ENCODE measurements at places on chromosomes 2 and 18.

- no peak for DNase-seq
Observed at GRCh38 chr18:55699233-55699765, 111.3 kb upstream of the TCF4 start.

DNA sequence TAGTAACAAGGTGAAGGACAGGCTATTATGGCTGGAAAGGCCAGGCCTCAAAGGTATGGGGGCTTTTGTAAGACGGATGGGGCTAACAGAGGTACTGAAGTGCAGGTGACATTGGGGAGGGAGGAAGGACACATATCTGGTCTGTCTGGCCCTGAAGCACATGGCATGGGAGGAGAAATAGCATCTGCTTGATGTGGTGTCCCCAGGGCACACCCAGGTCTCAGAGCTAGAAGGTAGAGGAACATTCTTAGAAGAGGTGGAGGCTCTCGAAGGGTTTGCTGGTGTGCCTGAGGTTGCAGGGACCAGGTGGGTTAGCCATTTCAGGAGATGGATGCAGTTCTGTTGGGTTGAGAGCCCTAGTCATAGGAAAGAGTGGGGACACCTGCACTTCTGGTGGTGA, 9.5 kb downstream of the RALB start:
- DNase-seq, result no peak

DNA sequence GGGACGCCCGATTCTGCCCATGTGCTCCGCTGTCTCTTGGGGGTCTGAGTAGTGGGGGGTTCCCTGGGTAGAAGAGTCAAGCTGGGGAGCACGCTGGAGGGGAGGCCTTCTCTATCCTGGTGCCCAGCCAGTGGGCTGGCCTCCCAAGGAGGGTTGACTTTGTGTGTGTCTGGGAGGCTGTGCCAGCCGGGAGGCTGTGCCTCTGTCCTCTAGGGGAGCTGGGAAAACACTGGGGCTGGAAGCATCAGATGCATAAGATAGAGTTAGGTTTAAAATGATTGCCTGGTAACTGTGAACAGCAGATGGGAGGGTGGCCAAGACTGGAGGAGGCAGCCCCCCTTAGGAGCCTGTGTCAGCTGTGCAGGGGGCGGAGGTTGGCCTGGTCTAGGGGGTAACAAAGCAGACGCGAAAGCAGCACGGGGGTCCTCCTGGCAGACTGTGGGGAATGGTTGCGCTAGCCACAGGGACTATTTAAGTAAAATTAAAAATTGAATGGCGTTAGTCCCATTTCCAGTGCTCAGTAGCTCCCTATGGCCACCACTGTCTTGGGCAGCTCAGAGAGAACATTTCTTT, 1.3 kb downstream of the ING5 start:
- no peak for DNase-seq

- no peak for DNase-seq
Observed at GRCh38 chr2:224263571-224264043, 138.3 kb downstream of the FAM124B start.

DNA sequence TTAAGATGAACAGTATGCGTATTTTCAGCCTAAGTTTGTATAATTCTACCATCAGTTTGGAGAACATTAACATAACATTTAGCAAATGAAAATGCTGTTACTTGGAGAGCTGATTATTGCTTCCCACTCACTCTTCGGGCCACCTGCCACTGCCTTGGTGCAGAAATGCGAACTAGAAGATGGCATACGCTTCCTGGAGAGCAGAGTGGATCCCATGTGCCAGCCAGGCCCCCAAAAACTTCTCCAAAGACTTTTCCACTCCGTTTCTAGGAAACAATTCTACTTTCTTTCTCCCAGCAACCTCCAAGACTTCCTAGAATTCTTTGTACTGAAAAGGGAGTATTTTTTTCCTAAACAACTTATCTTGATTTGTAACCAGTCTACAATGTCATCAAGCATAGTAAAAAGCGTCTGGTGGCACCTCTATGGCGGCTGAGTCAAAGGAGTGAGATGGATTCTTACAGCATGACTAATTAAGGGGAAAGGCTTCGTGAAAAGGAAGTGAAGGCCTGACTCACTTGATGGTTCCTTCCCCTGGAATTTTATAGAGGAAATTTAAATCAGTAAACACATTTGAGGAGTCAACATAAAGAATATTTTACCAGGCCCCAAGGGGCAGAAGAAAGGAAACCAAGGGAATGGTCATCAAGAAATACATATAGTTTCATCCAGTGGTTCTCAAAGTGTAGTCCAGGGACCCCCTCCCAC, 36.6 kb downstream of the FEZ2 start:
- DNase-seq, result no peak

DNA sequence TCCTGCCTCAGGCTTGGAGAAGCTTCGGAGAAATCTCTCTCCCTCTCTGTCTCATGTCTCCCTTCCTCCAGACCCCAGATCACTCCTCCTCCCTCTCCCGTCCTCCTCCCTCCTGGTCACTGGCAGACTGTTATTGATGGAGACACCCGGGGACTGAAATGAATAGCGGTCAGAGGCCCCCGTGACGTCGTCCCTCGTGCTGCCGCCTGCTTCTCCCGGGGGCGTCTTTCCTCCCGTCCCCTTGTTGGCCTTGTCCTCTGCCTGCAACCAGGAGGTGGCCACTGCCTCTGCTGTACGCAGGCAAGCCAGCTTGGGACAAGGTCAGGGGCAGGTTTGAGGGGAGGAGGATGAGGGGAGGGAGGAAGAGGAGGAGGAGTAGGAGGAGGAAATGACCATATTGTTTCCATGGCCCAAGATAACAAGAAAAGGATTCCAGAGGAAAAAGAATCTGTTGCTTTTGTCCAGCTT, 78.2 kb downstream of the CELF4 start:
- DNase-seq, result no peak

- no peak for DNase-seq
Observed at GRCh38 chr2:23904692-23905091, 22.2 kb downstream of the ATAD2B start.

GRCh38 chr2:71045865-71046548, 22.4 kb upstream of the NAGK start:
- DNase-seq, result no peak

GRCh38 chr2:137705296-137705695, 259.0 kb upstream of the HNMT start:
- no peak for DNase-seq
